ENCODE measurements at places on chromosomes 16 and 17. TPM values are rescaled to one million over a fixed set of nuclear protein-coding genes. Genes with fewer than 3 reads are reported as not detected.

The MVP gene
- total RNA-seq, result 150 TPM

The ZNF385C gene
- total RNA-seq, result not detected

The TMEM88 gene
- total RNA-seq, result 34.2 TPM

The TNK1 gene
- 0.71 TPM for total RNA-seq

The GNAO1 gene
- total RNA-seq, result 3.0 TPM

The CLEC18A gene
- 0.61 TPM for total RNA-seq

The MYH8 gene
- total RNA-seq, result not detected

The CALB2 gene
- total RNA-seq, result 190 TPM

The REXO5 gene
- 4.7 TPM for total RNA-seq

The OR1A1 gene
- not detected for total RNA-seq

The PRDM7 gene
- total RNA-seq, result not detected

The HOXB3 gene
- 12.6 TPM for total RNA-seq

The KLHL10 gene
- 0.74 TPM for total RNA-seq

The TBX2 gene
- total RNA-seq, result 16.1 TPM

The PDIA2 gene
- total RNA-seq, result 2.2 TPM

The EVPLL gene
- 0.22 TPM for total RNA-seq

The CDRT4 gene
- 2.8 TPM for total RNA-seq

The ADGRG1 gene
- 96.3 TPM for total RNA-seq

The ATP2A1 gene
- total RNA-seq, result 0.48 TPM

The NPIPB4 gene
- total RNA-seq, result 235 TPM

The RAB40B gene
- 5.5 TPM for total RNA-seq

The PIMREG gene
- total RNA-seq, result not detected

The GP1BA gene
- total RNA-seq, result not detected

The CES5A gene
- not detected for total RNA-seq

The STH gene
- not detected for total RNA-seq

The FBXW10 gene
- total RNA-seq, result 0.51 TPM

The SMPD3 gene
- 0.58 TPM for total RNA-seq

The PTX4 gene
- total RNA-seq, result 0.35 TPM

The CCDC47 gene
- 110 TPM for total RNA-seq

The TLCD1 gene
- total RNA-seq, result 3.4 TPM

The HOXB6 gene
- total RNA-seq, result 8.9 TPM

The TGFB1I1 gene
- 34.7 TPM for total RNA-seq

The KIFC3 gene
- total RNA-seq, result 62.3 TPM

The CCDC144A gene
- total RNA-seq, result 9.5 TPM

The CDH5 gene
- 121 TPM for total RNA-seq

The SCGB1C2 gene
- not detected for total RNA-seq

The SULT1A2 gene
- 2.5 TPM for total RNA-seq

The RAB40C gene
- total RNA-seq, result 17.3 TPM

The SDR42E2 gene
- not detected for total RNA-seq

The PSKH1 gene
- total RNA-seq, result 28.6 TPM

The ZFPM1 gene
- 4.8 TPM for total RNA-seq

The POLR3E gene
- 50.8 TPM for total RNA-seq

The FOXL1 gene
- total RNA-seq, result 0.26 TPM

The CYLD gene
- total RNA-seq, result 35.4 TPM

The DOC2A gene
- 0.42 TPM for total RNA-seq

The ARL17B gene
- total RNA-seq, result 9.4 TPM

The SSTR5 gene
- not detected for total RNA-seq

The FMNL1 gene
- total RNA-seq, result 51.2 TPM

The STX1B gene
- total RNA-seq, result 1.5 TPM

The KSR1 gene
- 38.9 TPM for total RNA-seq

The CCL16 gene
- total RNA-seq, result not detected

The TM4SF5 gene
- not detected for total RNA-seq

The MFSD6L gene
- not detected for total RNA-seq

The MYH10 gene
- total RNA-seq, result 63.4 TPM

The JPT1 gene
- 28.6 TPM for total RNA-seq

The PDPK1 gene
- 43.0 TPM for total RNA-seq

The SLC47A1 gene
- total RNA-seq, result 7.0 TPM

The SMIM5 gene
- total RNA-seq, result 0.42 TPM

The KRTAP4-5 gene
- total RNA-seq, result not detected
